RKO (cell line): ENCODE measurements at places on chromosomes 1 and 21.

- DNase-seq: no peak
Observed at GRCh38 chr1:2559509-2560298, 3.5 kb downstream of the TNFRSF14 start.

GRCh38 chr1:25676488-25676887 lies 59.9 kb downstream of the MAN1C1 start:
- no peak for DNase-seq

GRCh38 chr1:147630447-147630846 lies 39.9 kb downstream of the ACP6 start:
- no peak for DNase-seq

- no peak for DNase-seq
Observed at GRCh38 chr1:9278585-9279153, 14.0 kb upstream of the SPSB1 start.

GRCh38 chr1:147046189-147046862 lies 108.2 kb downstream of the NBPF12 start:
- DNase-seq: no peak

- DNase-seq: no peak
Observed at GRCh38 chr1:180246579-180246978, 16.5 kb downstream of the LHX4 start.

DNA sequence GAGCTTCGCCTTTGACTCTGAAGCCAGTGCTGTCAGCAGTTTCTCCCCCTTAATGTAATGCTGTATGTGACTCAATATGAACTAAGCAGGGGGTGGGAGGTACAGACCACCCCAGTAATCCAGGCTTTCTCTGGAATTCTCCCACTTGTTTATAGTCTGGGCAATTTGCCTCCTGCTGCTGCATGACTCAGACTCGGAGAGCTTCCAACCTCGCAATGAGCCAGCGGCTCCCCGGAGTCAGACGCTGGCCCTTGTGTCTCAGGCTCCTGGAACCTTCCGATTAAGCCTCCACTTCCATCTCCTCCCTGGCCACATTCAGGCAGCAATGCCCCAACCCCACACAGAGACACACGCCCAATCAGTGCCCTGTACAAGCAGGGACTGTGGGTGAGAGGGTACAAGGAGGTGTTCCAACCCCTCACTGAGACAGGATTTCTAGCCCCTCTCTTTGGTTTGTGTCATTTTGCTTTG lies 471.7 kb upstream of the VAMP3 start:
- peak; percentile 81 for DNase-seq

- DNase-seq: peak; percentile 17
Observed at GRCh38 chr1:179016706-179017382, 8.8 kb upstream of the FAM20B start.

DNA sequence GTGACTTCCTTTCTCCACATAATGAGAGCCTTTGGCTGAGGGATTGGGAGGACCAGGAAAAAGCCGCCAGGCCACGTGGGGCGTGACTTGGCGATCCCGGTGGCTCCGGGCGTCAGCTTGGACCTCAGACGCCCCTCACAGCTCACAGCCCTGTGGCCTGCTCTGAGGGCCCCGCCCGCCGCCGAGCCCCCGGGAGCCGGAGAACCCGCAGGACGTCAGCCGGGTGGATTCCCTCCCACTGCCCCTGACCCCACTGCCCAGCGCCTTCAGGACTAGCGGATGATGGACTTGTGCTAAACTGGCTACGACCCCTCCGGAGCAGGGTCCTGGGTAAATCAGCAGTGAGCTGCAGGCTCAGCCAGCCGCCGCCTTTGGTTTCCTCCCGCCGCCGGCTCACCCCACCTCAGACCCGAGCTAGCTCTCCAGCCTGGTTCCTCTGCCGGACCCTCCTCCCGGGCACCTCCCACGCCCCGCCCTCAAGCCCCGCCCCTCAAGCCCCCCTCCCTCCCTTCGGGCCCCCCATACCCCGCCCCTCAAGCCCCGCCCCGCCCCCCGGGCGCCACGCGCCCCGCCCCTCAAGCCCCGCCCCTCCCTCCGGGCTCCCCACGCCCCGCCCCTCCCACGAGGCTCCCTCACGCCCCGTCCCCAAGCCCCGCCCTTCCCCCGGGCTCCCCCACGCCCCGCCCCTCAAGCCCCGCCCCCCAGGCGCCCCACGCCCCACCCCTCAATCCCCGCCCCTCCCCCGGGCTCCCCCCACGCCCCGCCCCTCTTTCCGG lies 10.0 kb upstream of the FAAP20 start:
- peak; percentile 65 for DNase-seq

DNA sequence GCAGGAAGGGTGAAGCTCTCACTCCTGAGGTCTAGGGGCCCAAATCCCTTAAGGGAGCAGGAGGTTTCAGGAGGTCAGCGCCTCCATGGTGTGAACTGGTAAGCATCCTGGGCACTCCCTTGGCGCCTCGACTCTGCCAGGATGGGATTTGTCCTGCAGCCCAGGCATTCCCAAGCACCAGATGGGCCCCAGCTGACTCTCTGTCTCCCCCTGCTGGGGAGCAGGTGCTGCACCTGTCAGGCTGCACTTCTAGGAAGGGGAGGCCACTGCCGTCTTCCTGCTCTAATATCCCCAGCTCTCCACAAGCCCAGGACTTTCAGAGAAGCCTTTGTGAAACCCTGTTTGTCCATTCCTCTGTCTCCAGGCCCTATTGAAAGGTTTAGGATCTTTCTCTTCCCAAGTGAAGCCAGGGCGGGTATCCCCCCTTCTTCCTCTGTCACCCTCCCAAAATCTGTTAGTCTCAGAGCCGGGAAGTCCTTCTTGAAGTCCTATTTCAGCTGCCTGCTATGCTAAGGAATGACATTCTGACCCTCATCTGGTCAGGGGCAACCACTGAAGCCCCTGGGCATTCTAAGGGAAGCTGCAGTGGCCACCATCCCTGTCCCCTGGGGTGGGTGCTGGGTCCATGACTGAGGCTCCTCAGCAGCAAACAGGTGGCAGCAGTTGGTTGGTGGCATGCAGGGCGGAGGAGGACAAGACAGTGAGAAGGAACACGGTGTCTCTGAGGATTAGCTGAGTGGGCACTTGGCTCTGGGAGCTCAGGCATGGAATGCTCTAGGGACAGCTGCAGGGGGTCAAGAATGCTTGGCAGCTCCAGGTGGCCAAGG lies 3.2 kb downstream of the MYBPH start:
- peak; percentile 62 for DNase-seq

- DNase-seq: no peak
Observed at GRCh38 chr1:2597441-2598328, 11.1 kb downstream of the PRXL2B start.
